ENCODE measurements at places on chromosomes 3 and 15.

DNA sequence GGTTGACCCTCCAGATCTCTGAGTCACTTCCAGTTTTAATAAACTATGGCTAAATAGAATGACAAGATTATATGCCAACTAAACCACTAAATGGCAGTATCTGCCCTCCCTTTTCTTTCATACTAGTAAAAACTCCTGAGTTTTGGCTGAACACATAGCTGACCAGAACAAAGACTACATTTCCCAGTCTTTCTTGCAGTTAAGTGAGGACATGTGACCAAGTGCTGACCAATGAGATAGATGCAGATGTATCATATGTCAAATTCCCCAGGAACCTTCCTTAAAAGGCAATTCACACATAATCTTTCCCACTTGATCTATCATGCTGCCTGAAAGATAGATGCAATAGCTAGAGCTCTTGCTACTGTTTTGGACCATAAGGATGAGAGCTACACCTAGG, 191.3 kb downstream of the SHOX2 start:
- no peak for DNase-seq

DNA sequence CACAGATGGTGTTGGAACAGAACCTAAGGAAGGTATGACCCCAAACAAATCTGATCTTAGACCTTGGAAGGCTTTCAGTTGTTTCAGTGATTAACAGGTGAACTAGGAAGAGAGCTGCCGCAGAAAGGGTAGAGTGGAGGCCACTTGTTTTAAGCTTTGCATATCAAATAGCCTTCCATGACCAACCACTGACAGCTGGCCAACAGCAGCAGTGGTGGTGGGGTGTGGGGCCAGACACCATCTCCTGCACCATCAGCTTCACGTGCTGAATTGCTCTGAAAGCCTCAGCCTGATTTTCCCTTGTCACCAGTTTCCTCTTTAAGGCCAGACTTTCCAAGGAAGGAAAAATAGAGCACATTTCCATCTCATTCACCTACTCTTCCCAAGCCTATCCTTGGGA, 16.6 kb upstream of the OSBPL11 start:
- DNase-seq: no peak

GRCh38 chr15:79897701-79898113, 893 bp upstream of the MTHFS start:
- DNase-seq: no peak

DNA sequence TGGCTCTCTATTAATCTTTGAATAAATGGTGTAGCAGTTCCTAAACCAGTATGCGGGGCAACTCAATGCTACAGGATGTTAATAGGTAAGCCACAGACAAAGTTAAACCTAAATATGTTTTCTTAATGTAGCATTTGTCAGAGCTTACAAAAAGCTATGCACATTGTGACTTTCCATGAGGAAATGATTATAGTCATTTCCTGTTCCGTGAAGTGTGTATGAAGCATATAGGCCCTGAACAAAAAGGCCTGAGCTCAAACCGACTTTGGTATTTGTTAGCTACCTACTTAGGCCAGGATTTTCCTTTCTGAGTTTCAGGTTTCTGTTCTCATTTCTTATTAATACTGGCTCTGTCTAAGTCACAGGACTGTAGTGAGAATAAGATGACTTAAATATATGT, 14.2 kb downstream of the ZNF80 start:
- DNase-seq: no peak

DNA sequence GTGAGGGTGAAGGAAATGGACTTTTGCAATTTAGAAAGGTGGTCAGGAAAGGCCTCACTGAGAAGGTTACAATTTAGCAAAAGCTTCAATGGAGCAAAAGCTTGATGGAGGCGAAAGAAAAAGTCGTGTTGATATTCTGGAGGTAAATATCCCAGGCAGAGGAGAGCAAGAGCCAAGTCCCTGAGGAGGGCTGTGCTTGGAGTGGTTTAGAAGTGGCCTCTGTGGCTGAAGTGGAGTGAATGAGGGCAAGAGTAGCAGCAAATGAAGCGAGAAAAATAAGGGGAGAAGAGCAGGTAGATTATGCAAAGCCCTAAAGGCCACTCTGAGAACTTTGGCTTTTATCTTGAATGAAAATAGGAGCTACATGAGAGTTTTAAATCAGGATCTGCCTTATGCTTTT, 54.1 kb downstream of the GUCA1C start:
- no peak for DNase-seq

DNA sequence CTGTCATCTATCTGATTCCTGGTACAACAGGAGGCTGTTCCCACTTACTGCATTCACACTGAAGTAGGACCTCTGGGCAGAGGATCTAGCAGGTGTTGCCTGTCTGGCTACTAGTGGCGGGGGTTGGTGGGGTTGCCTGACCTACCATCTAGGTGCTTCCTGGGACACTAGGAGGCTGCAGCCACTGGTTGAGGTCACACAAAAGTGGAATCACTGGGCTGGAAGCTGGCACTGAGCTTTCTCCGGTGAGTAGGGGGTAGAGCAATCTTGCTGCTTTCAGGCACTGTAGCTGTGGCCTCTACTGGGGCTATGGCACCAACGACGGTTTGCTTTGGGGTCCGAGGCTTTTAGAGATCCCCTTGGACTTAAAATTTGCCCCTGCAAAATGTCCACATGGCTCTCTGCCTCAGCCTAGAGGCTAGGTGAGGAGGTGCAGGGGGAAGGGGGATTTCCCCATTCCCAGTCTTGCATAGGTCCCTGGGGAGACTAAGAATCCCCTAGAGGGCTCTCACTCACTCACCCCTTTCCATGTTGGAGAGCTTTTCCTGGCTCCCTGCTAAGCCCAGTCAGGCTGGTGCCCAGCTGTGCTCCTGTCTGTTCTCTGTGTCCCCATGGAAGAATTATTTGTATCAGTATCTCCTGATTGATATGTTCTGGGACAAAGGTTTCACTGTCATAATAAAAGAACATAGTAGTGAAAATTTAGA, 397.7 kb upstream of the EPHA6 start:
- DNase-seq: no peak

- DNase-seq: no peak
Measured at GRCh38 chr3:67593761-67594234, 60.6 kb downstream of the SUCLG2 start.

DNA sequence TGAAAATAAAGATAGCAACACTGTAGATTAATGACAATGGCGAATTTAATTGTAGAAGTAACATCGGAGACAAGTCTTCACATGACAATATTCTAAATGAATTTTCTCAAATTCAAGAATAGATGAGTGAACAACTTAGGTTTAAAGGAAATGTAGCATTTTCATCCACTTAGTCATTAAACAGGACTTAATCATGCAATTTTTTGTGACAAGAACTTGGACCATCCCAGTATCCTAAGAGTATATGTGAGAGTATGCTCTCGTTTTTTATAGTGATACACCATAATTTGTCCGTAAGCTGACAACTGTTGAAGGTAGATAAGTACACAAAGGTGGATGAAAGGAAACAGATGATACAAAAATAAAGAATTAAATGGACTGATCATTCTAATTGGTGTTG, 81.5 kb downstream of the DLG1 start:
- DNase-seq: no peak

DNA sequence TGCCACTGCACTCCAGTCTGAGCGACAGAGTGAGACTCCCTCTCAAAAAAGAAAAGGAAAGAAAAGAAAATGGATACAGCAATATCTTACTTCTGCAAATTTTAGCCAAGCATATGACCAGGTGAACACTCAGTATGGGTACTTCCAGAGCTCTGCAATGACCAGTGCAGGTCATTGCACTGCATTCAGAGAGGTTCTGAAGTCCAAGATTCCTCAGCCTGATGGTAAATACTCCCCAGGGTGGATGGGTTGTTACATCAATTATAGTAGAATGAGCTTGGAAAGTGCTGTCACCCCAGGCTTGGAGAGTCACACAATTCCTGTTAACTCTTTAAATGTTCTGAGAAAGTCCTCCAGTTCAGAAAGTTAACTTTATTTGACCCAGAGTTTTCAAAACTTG, 103.7 kb downstream of the RPLP1 start:
- DNase-seq: no peak

- no peak for DNase-seq
Measured at GRCh38 chr15:27545494-27546255, 553.4 kb downstream of the OCA2 start.

DNA sequence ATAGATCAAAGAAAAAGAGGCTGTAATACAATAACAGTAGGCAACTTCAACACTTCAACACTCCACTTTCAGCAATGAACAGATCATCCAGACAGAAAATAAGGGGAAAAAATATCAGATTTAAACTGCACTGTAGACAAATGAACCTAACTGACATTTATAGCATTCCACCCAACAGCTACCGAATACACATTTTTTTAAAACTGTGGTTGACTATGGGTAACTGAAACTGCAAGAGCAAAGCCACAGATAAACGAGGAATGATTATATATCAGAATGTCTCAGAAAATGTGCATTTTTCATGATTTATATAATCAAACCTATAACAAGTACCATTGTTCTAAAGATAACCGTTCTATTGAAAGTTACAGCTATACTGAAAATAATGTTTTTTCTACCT, 514.9 kb upstream of the DPPA4 start:
- DNase-seq: no peak

- DNase-seq: no peak
Measured at GRCh38 chr3:109927161-109927560, 589.8 kb upstream of the DPPA4 start.

DNA sequence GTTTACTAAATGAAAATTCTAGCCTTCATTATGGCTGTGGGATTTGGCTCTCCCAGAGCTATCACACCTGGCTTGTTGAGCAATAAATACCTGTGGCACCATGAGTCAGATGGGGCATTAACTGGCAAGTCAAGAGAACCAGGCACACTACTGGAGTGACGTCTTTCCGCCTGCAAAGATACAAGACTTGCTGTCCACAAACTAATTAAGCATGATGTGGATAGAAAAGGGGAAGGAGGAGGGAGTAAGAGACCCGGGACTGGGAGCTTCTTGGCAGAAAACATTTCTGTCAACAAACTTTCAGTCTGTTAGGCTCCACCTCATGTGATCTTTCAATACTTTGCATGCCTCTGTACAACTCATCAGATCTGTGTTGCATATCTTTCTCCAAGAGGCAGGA, 56.5 kb downstream of the CLDN1 start:
- DNase-seq: no peak

DNA sequence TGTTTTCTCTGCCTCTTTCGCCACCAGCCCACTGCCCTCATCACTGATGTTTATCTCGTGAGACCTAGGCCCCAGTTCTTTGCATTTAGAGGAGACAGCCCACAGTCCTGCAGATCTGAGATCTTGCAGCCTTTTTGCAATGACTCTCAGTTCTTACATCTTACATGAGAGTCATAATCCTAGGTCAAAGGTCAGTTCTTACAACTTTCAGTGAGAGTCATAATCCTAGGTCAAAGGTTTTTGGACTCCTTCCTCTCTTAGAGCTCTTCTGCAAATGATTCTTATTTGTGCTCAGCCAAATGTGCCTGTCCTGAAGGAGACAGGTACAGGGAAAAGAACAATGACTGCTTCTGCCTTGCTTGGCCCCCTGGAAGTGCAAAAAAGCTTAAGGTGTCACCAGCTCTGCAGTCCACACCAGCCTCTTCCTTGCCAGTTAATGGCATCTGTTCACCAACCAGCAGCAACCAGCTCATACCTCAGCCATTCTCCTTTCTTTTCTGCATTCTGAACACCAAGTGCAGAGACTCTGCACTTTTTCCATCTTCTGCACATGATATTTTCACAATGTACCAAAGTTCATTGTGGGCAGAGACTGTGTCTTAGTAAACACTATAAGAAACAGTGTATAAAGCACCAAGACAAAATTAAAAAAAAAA, 67.1 kb downstream of the ABHD5 start:
- DNase-seq: no peak

GRCh38 chr15:52283281-52283680, 12.3 kb downstream of the MYO5C start:
- DNase-seq: no peak

- no peak for DNase-seq
Measured at GRCh38 chr3:153595186-153595815, 433.3 kb downstream of the RAP2B start.

GRCh38 chr15:26179906-26180305, 316.8 kb upstream of the ATP10A start:
- DNase-seq: no peak

DNA sequence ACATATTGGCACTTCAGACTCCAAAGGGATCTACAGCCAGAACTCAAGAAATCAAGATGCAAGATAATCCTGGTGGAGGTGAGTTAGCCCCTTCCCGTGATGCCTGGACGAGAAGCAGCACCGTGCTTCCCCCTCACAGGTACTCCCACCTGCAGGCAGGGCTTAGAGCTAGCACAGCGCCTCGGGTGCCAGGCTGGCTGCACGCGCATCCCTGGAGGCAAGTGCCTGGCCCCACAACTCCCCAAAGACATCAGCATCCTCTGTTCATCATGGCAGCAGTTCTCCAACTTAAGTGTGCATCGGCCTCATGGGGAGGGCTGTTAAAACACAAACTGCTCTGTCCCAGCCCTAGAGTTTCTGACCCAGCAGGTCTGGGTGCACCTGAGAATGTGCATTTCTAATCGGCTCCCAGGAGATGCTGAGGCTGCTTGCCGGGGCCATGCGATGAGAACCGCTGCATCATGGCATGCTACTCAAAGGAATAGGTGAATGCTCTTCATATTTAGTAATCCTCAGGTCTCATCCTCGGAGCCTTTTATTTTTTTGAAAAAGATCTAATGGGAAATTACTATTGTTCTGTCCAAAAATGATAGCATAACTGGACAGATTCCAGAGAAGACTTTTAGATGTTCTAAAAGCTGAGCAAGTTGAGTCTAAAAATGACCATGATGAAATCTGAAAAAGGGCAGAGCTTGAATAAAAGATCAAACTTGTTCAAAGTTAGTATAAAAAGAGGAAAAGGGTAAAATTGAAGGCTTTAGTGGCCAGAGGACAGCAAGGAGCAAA, 244.2 kb downstream of the ADAMTS17 start:
- DNase-seq: no peak

DNA sequence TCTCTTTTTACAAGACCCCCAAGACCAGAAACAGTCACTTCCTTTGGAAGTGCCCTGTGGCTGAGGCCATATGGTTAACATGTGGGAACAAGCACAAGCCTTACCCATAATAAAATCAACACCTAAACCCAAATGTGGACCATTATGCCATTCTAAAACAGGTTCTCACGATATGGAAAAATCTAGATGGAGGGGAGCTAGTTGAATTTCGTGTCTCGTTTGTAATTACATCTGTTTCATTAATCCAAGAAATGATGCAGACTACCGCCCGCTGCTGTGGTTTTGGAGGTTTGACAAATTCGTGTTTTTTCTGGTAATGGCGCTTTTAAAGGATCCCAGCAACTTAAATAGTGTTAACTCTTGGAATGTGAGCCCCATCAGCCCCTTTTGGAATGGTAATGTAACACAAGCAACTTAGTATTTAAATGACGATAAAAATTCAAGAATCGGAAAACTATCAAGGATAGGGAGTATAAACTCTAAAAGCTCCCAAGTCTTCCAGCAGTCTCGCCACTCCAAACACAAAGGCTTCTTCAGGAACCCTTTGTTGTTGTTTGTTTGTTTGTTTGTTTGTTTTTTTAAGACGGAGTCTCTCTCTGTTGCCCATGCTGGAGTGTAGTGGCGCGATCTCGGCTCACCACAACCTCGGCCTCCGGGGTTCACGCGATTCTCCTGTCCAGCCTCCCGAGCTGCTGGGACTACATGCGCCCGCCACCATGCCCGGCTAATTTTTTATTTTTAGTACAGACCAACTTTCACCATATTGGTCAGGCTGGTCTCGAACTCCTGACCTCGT, 1.1 kb downstream of the CNBP start:
- DNase-seq: no peak

- DNase-seq: no peak
Measured at GRCh38 chr3:31942446-31942845, 38.6 kb downstream of the OSBPL10 start.

- no peak for DNase-seq
Measured at GRCh38 chr15:29071232-29071881, 185.6 kb downstream of the APBA2 start.

- DNase-seq: no peak
Measured at GRCh38 chr3:30954426-30954825, 60.0 kb upstream of the GADL1 start.

All from activated CD8-positive, alpha-beta memory T cell treated with anti-CD3 and anti-CD28 coated beads for 48 hours (primary cell).